Kidney (tissue), 22 donors: ENCODE measurements at places on chromosomes 1 and 21. TPM values are rescaled to one million over a fixed set of nuclear protein-coding genes. Genes with fewer than 3 reads are reported as not detected.
A peak's percentile ranks its signal among the peaks of the same experiment; 100 is the strongest.

DNA sequence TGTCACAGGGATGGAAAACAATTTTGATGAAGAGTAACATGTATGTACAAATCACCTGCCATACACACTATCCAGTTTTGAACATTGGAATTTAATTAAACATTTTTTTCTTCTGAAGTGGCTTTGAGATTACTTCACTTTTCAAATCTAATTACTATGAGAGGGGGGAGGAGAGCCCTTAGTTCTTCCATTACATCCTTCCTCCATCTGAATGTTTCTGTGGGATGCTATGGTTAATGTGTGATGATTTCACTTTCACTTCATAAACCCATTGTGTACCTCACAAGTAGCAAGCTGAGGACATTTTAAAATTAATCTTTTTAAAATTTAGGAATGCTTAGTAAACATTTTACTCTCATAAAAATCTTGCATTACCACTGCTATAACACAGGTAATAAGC lies 156.9 kb downstream of the RUNX1 start:
- no peak for DNase-seq

DNA sequence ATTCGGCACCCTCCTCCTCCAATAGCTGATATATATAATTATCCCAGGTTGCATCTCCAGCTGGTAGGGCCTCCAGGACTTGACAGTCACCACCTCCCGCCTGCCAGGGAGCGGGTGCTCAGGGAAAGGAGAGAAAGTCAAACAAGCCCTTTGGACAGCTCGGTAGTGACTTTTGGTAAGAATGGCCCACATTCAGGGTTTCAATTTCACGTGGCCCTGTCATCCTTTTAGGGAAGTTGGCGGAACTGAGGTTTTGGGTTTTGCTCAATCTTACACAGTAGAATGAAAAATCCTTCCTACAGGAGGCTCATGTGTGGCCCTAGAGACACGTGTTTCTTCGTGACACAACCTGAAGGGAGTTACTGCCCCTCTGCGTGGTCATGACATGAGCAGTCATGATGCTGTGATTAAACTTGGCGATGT lies 44.2 kb downstream of the CAPN8 start:
- DNase-seq = no peak

TFF2 gene
- total RNA-seq = not detected

GSTM1 gene
- not detected for total RNA-seq

GRCh38 chr1:59979666-59980065 lies 53.1 kb upstream of the CYP2J2 start:
- no peak for DNase-seq

S100A3 gene
- total RNA-seq = 8.4 TPM

HP1BP3 gene
- 198 TPM for total RNA-seq

PDC gene
- not detected for total RNA-seq

DNA sequence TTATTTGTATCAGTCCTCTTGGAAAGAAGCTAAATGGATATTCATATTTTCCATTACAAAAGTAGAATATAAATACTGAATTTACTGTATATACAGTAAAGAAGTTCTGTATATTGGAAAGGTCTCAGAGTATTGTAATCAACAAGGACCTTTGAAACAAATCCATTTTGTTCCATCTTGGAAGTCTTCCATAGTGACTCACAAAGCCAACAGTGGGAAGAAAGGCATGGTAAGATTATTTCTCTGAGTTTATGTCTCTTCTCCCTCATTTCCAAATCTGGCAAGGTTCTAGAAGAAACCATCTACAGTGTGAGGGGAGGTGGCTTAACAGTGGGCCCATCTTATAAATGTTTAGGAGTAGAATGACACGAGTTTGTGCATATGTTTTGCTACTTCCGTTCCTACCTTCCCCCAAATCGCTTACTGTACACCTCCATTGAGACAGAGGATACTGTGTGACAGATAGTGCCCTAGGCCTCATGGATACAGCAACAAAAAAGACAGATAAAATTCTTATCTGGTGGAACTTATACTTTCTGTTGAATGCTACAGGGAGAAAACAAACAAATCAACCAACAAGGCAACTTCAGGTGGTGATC lies 22.1 kb upstream of the SSX2IP start:
- no peak for DNase-seq

DNA sequence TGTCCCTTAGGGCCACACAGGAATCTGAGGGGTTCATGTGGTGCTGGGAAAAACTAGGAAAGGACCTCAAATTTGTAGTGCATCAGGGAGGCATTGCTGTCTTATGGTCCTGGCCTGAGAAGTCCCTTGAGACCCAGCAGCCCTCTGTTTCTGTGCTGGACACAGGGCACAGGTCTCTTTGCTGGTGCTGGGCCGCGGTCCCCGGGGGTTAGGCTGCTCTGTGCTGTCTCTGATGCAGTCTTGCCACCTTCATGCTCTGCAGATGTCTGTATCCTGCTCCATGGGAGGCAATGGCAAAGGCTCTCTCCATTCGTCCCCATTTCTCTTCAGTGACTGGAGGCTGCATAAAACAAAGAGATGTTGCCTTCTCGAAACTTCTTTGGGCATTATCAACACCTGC lies 13.0 kb downstream of the EDARADD start:
- no peak for DNase-seq

- DNase-seq = no peak
Measured at GRCh38 chr1:71166178-71167173, 85.6 kb upstream of the ZRANB2 start.

GRCh38 chr1:7077970-7078369 lies 292.7 kb downstream of the CAMTA1 start:
- no peak for DNase-seq

SPRR4 gene
- not detected for total RNA-seq

NRIP1 gene
- 60.4 TPM for total RNA-seq

DNA sequence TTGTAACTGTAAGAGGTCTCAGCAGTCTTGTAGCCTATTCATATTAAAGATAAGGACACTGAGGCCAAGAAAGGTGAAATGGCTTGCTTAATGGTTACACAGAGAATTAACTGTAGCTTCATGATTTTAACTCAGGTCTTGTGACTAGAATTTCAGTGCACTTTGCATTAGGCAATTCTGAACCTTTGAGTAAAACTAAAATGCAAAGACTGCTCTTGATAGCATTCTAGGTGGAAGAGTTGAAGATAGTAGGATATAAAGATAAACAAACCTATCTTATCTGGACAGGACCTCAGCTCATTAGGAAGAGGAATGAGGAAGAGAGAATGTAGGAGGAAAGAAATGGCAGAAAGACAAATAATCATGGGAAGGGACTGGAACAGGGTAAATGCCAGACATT lies 68.6 kb upstream of the RGL1 start:
- no peak for DNase-seq

DNA sequence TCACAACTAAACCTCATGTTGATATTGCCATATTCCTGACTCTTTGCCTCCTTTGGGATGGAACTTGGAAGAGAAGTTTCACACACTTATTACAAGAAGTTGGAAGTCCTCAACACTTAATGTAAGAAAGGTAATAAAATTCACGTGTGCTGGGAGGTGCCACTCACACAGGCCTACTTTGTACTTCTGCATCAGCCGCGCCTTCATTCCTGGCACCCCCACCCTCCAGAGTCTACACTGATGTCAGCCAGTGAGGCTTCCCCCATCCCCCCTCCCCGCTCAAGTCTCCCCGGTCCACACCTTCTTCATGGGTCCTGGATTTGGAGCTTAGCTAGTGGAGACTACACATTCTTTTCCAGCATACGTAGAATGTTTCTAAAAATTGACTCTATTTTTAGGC lies 24.8 kb upstream of the SLC45A1 start:
- DNase-seq = no peak

IVL gene
- total RNA-seq = not detected

GRCh38 chr1:86852289-86852688 lies 61.6 kb downstream of the SELENOF start:
- no peak for DNase-seq

- DNase-seq = no peak
Measured at GRCh38 chr1:114467491-114467890, 43.5 kb downstream of the TRIM33 start.

DNA sequence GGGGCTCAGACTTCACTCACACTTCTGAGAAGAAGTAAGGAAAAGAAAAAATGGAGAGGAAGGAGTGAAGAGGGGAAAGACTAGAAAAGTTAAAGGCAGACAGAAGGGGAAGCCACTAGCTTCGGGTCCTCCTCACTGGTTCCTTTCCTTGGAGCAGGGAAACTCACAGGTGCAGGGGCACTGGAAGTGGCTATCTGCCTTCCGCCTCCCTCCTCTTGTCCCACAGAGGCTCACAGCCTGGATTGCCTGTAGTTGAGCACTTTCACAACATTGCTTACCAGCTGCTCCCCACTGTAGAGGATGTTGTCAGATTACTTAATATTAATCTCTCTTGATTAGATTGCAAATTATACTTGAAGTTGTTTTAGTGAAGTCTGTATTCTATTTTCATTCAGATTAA lies 21.6 kb upstream of the ABCA4 start:
- DNase-seq = no peak

DNA sequence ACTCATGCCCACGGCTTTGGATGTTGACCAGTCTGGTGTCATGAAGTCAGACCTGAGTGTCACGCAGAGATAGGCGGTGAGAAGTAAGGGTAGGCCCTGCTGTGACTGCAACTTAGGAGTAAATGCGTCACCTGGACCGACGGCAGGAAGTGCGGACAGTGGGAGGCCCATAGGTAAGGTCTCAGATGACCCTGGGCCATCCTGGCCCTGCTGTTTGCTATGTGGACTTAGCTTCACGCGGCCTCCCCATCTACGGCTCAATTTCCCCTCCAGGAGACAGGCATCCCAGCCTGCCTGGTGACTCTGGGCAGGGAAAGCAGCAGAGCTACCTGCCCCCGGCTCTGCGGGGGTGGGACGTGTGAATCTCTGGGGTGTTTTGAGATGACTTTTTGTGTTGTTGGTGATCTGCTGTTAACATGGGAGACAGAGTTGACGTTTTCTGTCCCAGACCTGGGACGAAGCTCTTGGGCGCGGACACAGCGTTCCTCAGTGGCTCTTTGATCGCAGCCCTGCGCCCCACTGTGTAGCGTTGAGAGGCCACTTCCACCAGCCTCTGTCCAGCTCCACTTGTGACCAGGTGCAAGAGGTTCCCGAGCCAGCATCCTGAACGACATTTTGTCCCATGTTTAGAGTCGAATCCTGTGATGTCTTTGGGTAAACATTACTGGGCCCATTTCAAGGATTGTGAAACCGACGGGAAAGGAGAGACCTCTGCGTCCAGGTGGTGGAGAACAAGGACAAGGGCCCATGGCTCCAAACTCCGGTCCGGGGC lies 39.9 kb downstream of the CRYAA start:
- peak; percentile 5 for DNase-seq

- DNase-seq = no peak
Measured at GRCh38 chr1:10283318-10283984, 73.1 kb downstream of the KIF1B start.

- no peak for DNase-seq
Measured at GRCh38 chr1:43509740-43510375, 20.8 kb upstream of the PTPRF start.

- no peak for DNase-seq
Measured at GRCh38 chr21:44778094-44778493, 23.5 kb downstream of the UBE2G2 start.

DNA sequence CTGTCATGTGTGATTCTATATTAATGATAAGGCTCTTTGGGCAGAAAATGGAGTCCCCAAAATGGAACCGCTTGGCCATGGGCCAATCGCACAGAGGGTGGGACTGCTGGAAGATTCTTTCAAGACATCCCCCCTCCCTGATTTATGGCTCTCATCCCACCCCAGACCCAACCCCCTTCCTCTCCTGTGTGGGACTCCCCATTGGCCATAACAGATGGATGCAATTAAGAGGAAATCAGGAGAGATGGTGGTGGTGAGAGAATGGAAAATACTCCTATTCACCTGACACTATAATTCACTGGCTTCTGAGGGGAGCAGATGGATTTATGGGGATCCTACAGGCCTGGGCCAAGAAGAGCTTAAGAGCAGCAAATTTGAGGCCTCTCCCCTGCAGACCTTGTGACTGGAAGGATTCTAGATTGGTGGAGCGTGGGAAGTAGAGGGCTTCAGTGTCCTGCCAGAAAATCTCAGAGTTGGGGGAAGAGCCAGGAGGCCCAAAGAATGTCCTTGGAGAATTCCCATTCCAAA lies 1.7 kb downstream of the IGFN1 start:
- peak; percentile 41 for DNase-seq

DNA sequence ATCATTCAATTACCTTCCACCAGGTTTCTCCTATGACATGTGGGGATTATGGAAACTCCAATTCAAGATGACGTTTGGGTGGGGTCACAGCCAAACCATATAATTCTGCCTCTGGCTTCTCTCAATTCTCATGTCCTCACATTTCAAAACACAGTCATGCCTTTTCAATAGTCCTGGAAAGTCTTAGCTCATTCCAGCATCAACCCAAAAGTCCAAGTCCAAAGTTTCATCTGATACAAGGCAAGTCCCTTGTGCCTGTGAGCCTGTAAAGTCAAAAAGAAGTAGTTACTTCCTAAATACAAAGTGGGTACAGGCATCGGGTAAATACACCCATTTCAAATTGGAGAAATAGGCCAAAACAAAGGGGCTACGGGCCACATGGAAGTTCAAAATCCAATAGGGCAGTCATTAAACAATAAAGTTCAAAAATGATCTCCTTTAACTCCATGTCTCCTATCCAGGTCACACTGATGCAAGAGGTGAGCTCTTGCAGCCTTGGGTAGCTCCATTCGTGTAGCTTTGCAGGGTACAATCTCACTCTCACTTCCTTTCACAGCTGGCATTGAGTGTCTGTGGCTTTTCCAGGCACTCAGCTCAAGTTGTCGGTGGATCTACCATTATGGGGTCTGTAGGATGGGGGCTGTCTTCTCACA lies 112.9 kb downstream of the FCRL5 start:
- DNase-seq = no peak

HAPLN2 gene
- total RNA-seq = 1.9 TPM

TFF3 gene
- 22.4 TPM for total RNA-seq

POLR3C gene
- 30.0 TPM for total RNA-seq

- peak; percentile 30 for DNase-seq
Measured at GRCh38 chr21:44984428-44984791, 44.6 kb downstream of the SLX9 start.

DNA sequence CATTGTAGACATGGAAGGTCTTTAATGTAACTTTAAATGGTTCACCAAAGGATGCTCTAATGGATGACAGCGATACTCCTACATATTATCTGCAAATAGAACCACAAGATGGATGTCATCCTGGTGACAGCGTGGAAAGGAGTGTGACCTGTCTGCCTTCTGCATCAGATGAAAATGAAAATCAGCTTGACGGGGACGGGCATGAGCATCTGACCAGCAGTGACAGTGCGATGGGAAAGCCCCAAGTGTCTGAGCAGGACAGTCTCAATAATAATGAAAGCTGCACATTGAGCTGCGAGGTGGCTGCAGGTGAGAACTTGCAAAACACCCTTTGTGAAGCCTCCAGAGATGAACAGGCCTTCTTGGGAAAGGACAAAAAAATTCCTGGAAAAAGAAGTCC lies 25.2 kb downstream of the CNST start:
- DNase-seq = no peak
